T-helper 9 cell (primary cell): ENCODE measurements at places on chromosomes 16 and 17.

GRCh38 chr17:10285896-10286295, 86.9 kb downstream of the MYH13 start:
- no peak for DNase-seq

DNA sequence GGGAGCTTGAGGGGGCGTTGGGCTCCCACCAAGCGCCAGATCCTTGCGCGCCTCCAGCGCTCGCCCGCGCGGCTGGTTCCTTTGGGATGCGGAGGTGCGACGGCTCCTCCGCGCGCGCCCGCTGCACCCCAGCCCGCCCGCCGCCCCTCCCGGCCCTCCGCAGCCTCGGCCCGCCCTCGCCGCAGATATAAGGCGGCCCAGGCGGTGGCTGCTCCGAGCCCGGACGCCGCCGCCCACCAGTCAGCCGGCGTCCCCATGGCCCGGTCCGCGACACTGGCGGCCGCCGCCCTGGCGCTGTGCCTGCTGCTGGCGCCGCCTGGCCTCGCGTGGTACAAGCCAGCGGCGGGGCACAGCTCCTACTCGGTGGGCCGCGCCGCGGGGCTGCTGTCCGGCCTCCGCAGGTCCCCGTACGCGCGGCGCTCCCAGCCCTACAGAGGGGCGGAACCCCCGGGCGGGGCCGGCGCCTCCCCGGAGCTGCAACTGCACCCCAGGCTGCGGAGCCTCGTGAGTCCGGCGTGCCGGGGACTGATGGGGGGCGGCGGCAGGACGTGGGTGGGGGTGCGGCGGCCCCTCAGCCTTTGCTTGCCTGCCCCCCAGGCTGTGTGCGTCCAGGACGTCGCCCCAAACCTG, at the start of gene NPB:
NPB (plus strand) TSS at position 216 of the 630 bp plus-strand sequence; CDS start at position 256, 40 bp downstream.
- DNase-seq, result no peak

DNA sequence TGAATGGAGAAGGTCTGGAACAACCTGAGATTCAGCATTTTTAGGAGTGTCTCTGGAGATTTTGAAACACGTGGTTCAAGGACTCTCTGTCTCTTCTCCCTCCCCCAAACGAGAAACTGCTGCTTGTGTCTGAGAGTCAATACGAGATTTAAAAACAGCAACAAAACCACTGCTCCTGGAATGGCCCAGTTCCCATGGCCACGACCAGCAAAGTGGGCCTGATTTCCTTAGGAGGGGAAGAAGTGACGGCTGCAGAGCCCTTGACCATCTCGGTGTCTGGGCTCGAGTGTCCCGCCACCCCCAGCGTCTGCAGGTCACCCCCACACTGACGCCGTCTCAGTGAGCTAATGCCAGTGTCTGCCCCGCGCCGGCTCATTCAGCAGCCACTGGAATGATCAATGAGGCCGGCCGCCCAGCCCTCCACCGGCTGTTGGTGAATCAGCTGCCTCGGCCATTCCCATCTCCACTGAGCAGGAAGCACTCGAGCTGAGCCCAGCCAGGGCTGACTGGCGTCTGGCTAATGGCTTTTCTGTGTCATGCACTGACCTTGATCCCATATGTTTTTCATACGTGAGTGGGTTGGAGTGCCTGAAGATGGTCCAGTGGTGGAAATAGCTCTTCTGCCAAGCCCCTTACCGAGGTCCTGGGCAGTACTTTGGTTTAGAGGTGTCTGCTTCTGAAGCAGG, 151.8 kb downstream of the PITPNC1 start:
- DNase-seq, result no peak

DNA sequence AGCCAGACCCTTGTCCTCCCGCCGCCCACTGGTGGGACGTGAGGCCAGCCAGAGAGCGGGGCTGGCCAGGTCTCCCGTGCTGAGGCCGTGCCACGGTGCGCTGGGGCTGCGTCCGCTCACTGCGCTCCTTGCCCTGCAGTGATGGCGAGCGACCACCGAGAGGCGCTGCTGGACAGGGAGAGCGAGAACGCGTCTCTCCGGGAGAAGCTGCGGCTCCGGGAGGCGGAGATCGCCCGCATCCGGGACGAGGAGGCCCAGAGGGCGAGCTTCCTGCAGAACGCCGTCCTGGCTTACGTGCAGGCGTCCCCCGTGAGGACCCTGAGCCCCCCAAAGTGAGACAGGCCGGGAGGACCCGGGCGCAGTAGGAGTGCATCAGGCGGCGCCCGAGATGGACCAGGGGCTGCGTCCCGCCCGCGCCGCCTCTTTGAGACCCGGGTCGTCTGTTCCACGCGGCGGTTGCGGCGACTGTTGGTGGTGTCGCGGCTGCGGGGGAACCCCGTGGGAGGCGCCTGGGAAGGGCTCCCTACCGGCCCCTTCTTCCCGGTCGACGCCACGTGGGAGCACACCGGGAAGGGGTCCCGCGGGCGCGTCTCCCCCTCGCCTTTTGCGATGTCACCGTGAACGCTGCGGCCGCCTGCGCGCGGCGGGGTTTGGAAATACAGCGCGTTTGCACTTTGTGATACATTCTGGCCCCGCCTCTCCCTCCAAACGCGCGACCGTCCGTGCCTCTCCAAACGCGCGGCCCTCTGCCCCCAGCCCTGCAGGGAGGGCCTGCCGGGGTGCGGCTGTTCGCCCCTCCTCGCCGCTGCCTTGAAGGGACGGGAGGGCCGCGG, 792 bp upstream of the RAC3 start:
- DNase-seq, result peak; percentile 80

DNA sequence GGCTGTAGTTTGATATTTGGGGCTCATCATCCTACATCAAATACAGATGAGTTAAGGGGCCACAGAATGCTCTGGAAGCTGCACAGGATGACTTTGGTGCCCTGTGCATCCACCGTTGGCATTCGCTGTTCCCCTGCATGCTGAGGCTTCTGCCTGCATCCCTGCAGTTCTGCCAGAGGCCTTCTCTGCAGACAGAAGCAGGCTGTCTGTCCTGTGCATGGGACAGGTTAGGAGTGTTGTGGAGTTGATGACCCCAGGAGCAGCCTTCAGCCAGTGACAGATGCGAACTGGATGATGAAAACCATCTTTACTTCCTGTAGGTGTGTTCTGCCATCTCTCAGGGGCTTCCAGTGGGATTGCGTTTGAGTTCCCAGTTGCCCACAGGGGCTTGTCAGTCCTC, 13.6 kb upstream of the TNS4 start:
- no peak for DNase-seq

GRCh38 chr17:39018267-39019134, 51.3 kb upstream of the FBXO47 start:
- no peak for DNase-seq

GRCh38 chr16:80610481-80611156, 69.8 kb downstream of the DYNLRB2 start:
- DNase-seq, result no peak

DNA sequence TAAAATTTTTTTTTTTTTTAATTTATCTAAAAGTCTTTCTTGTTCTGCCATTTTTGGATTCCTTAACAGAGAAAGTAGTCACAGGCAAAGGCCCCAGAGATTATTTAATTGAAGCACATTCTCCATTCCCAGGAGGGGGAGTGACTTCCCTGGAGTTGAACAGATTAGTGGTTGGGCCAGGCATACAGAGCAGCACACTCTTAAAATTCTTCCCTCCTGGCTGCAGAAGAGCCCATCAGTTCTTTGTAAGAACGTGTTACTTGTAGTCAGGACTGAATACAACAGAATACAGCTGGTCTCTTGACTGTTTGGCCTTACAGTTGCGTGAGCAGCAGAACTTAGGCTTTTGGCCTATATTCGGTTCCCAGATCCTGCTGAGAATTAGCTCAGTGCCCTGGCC, 1.8 kb downstream of the ALKBH5 start:
- DNase-seq, result no peak

DNA sequence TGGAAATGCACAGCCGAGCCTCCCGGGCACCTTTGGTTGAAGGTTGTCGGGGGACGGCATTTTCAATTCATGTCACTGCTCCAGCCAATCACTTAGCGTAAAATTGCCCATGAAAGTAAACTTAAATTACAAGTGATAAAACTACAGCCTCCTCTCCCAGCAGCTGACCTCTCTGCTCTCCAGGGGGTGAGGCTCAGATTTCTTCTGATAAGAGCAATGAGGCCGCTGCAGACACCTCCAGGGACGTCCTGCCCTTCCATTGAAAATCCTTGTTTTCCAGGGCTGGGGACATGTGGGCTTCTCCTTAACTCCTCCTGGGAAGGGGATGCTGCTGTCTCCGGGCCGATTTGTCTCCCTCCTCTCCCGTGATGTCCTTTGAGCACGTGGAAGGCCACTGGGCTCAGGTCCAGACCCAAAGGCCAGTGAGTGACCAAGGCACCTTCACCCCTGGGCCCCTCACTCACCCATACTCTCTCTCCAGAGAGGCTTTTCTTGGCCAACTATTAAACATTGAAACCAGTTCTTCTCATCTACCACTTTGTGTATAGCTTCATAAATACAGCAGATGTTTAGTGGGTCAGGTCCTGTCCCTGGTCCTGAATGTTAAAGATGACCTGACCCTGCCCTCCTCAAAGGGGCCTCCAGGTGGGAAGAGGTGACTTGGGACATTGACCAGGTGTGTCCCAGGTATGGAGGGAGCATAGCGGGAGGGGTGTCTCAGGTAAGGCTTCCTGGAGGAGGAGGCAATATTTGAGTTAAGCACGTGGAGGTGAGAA, 52.3 kb downstream of the MGAT5B start:
- no peak for DNase-seq

DNA sequence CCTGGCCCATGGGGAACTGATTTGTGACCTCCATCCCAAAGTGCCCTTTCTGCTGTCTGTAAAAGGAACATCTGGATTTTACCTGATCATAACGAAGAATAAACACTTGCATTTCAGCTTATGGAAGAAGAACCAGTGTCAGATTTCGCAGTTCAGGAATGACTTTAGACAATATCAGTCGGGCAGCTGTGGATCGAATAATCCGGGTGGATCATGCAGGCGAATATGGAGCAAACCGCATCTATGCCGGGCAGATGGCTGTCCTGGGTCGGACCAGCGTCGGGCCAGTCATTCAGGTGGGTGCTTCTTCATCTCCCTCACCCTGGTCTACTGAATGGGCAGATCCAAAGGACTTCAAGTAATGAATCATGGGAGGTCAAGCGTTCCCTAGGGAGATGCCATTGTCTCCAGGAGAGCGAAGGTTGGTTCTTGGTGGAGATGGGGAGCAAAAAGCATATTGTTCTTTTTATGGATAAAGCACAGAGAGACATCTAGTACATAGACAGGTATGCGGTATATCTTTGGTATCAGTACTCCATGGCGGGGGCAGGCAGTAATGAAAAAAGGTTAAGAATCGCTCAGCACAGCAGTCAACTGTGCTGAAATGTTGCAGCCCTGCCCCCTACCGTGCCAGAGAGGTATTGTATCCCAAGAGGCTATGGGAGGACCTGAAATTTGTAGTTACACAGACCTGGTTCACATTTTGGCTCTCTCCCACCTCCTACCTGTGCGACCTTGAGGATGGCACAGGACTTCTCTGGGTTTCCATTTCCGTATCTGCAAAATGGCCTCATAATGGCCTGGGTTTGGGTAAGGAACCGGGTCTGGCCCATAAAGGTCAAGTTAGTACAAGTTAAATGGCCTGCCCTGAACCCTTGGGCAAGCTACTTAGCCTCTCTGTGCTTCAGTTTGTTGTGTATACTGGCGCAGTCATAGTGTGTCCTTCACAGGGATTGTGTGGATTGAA, 4.7 kb downstream of the COQ7 start:
- DNase-seq, result peak; percentile 38

- DNase-seq, result no peak
These were observed 22.6 kb upstream of the CPNE2 start for GRCh38 chr16:57069635-57070370.

DNA sequence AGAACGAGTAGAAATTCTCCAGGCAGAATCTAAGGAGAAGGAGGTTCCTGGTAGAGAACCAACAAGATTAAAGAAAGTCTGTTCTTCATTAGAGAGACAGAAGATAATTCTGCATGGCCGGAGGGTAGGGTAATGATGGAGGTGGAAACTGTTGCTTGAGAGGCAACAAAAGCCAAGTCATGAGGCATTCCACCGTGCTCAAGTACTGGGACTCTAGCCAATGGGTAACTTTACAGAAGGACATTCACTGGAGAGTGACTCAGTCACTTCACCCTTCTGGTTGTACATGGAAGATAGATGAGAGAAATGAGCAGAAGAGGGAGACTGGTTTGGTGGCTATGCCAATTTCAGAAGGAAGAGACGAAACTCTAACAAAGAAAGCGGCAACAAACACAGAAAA, 53.6 kb upstream of the ANKFN1 start:
- no peak for DNase-seq

GRCh38 chr16:57146040-57146647, 39.7 kb downstream of the PSME3IP1 start:
- DNase-seq, result no peak

- no peak for DNase-seq
These were observed 368.0 kb downstream of the FOXL1 start for GRCh38 chr16:86946396-86946795.

GRCh38 chr17:31357091-31357490, 34.4 kb upstream of the RAB11FIP4 start:
- DNase-seq, result no peak

DNA sequence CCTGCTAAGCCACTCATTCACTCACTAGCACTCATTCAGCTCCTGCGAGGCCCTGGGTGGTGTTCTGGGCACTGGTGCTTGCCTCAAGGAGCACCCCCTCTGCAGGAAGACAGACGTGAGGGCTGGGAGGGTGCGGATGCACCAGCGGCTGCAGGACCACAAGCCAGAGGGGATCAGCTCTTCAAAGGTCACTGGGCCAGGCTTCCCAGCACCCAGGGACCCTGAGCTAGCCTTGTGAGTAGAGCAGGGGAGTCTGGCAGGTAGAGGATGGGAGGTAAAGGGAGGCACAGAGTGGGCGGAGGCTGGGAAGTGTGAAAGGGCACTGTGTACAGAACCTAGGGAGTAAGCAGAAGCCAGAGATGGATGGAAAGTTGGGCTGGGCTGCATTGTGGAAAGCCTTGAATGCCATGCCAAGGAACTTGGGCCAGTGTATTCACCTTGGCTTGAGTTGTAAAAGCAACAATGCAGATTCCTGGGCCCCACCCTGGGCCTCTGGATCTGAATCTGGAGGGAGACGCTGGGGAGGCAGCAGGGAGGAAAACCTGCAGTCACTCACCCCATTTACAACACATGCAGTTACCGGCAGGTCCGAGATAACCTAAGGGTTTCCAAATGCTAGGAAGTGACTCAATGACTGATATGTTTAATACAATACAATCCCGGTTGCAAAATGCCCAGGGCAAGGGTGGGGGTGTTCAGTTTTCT, 1.7 kb downstream of the IL4R start:
- DNase-seq, result no peak

- DNase-seq, result no peak
These were observed 57.8 kb upstream of the PHOSPHO1 start for GRCh38 chr17:49288388-49288787.

DNA sequence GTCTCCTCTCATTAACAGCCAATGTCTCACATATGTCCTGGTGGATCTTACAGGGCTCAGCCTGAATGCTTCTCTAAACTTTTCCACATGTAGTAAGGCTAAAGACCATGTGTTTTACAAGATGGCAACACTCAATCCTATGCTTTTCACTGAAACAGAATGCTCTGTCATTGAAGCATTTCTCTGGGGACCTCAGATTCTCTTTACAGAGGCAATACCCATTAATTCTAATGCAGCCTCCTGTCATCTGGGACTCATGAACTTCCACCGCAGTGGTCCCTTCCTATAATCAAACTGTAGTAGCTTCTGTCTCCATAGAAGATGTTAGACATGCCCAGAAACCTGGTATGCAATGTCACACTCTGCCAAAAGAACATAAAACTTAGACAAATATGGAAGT, 926.6 kb upstream of the RBFOX1 start:
- no peak for DNase-seq
